CD4-positive, alpha-beta T cell treated with Interleukin-6 at 100 ng/mL for 8 hours (primary cell): ENCODE measurements at places on chromosomes 2 and 18.

DNA sequence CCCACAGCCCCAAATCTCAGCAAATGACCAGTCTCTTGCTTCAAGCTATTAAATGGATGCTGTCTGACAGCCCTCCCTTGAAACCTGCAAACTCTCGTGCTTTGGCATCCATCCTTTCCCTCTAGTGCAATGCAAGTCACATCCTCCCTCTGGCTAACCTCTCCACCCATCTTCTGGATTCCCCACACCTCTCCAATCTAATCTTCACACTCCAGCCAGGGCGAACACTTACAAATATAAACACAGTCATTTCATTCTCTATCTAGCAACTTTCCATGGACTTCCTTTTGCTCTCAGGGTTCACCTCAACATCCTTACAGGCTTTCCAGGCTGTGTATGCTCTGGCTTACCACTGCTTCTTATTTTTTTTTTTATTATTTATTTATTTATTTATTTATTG is 10.1 kb upstream of the NARS1 start:
- DNase-seq = no peak

GRCh38 chr2:1581965-1582625 is 162.2 kb downstream of the PXDN start:
- DNase-seq = no peak

- no peak for DNase-seq
These were observed 238.8 kb upstream of the FOSL2 start for GRCh38 chr2:28153851-28154250.

DNA sequence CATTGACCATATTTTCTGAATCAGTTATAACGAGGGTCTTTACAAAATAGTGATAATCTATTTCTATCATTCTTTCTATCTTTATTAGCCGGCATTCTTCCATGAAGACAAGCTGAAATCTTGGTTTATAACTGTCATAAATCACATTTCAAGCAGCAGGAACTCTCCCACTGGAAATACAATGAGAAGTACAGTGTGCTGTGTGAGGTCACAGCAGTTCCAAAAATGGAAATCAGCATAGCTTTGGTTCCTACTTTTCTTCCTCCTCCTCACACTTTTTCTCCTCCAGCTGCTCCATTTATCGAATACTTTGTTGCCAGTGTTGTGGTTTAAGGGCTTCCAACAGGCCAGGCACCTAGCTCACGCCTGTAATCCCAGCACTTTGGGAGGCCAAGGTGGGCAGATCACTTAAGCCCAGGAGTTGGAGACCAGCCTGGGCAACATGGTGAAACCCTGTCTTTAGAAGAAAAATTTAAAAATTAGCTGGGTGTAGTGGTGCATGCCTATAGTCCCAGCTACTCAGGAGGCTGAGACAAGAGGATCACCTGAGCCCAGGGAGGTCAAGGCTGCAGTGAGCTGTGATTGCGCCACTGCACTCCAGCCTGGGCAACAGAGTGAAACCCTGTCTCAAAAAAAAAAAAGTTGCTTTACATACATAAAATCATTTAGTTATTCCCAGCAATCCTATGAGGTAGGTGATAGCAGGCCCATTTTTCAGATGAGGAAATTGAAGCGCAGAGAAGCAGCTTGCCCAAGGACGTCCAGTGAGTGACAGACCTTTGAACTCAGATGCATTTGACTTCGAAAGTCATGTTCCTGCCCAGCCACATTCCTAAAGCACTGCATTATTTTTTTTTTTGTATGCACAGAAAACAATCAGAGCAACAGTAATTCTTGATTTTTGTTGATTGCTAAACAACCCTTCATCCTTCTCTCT is 34.0 kb upstream of the GPR55 start:
- no peak for DNase-seq

DNA sequence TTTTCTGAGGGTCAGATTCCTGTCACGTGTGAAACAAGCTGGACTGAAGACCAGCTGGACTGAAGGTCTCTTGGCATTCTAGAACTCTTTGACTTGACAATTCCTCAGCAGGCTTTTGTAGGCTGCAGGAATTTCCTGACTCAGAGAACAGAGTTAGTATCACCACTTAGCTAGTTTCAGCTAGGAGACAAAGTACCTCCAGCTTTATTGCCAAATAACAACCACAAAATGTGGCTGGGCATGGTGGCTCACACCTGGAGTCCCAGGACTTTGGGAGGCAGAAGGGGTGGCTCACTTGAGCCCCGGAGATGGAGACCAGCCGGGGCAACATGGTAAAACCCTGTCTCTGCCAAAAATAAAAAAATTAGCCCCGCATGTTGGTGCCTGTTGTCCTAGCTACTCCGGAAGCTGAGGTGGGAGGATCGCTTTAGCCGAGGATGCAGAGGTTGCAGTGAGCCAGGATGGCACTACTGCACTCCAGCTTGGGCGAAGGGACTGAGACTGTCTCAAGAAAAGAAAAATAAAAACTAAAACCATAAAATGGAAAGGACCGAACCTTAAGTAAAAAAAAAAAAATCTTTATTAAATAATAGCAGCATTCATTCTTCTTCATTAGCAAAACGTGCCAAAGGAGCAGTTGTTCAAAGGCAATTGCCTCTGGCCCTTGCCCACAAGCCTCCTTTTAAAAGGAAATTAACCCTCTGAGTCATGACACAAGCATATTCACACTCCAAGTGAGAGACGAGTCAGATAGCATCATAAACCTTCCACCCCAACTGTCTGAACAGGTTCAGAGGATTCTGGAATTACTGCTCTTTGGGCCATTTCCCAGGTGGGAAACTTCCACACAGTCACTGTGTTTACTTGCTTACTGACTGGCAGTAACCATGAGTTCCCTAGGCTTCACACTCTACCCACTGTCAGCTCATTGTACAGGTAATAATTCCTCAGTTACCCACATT is 88.9 kb downstream of the MYL12B start:
- no peak for DNase-seq

- no peak for DNase-seq
These were observed 126.2 kb downstream of the PDE1A start for GRCh38 chr2:182300608-182301007.

DNA sequence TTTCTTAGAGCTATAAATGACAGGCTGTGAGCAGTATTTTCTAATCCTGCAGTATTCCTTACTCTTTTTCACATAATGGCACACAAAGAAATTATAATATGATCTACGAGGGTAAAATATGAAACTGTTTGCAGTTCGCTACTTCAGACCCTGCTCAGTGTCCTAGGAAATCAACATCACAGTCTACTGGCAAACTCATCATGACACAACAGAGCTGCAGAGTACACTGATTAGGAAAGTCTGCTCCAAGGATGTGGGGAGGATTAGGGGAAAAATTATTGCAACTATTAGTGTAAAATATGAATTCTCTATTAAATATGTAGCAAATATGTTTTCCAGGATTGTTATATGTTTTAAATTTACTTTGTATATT is 149.2 kb upstream of the REG3G start:
- DNase-seq = no peak

DNA sequence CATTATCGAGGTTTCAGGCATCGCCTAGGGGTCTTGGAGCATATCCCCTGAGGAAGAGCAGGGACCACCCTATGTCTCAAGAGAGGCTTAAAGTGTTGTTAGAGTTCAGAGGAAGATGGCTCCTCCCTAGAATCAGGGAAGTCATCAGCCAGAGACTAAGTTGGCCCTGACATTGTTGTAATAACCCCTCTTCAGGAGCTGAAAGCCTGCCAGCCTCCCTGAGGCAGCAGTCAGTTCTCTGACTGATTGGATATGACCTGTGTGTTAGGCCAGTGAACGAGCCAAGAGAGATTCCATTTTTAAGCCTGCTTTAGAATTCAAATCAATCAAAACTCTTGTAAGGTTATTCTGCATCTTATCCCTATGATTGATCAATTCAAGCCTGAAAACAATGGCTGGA is 34.9 kb downstream of the ARHGAP28 start:
- DNase-seq = no peak

DNA sequence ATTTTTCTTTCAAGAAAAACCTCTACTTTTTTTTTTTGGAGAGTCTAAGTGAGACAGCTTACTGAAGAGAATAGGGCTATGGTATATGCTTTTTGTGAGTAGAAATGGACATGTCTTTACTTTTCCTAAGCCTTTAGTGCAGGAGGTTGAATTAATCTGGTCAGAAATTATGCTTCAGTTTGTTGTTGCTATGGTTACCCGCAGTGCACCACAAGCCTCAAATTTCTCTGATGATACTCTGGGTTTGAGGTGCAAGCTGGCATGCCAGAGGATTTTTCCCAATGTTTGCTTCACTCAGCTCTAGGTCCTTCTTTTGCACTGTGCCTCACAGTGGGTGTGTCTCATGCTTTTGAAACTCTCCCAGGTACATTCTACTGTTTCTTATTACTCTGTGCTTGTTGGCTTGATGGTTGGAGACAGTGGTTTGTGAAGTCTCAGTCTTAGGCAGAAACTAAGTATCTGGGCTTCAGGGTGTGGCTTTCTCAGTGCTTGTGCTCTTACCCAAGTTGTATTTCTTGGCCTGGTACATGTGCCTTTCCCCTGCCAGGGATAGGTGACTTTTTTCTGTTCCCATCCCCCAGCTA is 278.3 kb downstream of the RBM43 start:
- no peak for DNase-seq

DNA sequence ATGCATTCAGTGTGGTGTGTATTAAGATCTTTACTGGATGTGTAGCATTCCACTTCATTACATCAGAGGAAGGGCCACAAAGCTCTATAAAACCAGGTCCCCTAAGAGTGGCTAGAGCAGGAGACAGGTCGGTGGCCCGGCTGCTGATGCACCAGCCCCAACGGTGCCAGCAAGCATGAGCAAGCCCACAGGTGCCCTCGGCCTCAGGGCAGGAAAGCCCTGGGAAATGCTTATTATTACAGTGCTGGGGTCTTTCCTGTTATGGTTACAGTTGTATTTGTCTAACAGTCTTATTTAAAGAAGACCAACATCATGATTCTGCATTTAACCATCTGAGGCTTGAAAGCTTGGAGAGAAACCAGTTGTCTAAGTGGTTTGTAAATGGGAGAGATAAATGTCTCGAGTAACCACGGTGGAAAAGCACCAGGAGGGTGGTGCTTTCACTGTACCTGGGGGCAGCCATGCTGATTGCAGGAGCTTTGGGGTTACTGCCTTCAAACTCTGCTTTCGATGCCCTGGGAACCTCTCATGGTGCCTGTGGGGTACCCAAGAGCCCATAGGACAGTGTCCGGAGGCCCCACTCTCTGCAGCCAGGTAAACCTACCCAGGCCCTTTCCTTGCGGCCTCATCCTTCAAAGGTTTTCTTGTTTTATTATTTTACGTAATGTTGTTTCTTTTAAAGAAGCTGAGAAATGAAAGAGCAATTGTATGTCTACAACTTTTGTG is 133.1 kb downstream of the SH3RF3 start:
- DNase-seq = no peak

GRCh38 chr2:57552885-57553284 is 493.7 kb upstream of the VRK2 start:
- no peak for DNase-seq

- no peak for DNase-seq
These were observed 102.4 kb upstream of the THUMPD2 start for GRCh38 chr2:39881494-39881893.

GRCh38 chr2:208175840-208176153 is 12.4 kb upstream of the CRYGA start:
- no peak for DNase-seq

GRCh38 chr2:152134488-152135280 is 35.8 kb upstream of the CACNB4 start:
- no peak for DNase-seq

DNA sequence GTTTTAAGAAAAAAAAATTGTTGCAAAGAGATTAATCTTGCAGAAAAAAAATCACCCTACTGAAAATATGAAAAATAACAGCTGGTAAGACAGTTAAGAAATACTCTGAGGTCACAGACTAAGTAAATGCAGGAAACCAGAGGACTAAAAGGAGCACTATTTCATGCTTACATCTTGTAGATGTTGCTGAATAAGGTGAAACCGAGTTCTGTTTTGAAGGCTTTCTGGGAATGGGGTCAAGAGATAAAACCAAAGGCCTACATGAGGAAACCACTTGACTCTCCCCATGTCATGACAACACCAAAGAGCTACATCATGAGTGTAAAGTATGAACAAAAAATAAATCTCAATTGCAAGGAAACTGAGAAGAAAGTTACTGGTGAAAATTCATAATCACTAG is 197.6 kb downstream of the LRP1B start:
- DNase-seq = no peak

DNA sequence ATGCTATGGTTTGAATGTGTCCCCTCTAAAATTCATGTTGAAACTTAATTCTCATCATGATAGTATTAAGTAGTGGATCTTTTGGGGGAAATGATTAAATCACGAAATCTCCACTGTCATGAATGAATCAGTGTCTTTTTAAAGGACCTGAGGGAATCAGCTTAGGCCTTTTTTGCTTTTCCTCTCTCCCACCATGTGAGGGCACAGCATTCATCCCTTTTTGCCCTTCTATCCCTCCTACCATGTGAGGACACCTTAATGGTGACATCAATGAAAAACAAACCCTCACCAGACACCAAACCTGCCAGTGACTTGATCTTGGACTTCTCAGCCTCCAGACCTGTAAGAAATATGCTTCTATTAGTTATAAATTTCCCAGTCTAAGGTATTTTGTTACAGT is 247.1 kb upstream of the UBE2E3 start:
- no peak for DNase-seq

DNA sequence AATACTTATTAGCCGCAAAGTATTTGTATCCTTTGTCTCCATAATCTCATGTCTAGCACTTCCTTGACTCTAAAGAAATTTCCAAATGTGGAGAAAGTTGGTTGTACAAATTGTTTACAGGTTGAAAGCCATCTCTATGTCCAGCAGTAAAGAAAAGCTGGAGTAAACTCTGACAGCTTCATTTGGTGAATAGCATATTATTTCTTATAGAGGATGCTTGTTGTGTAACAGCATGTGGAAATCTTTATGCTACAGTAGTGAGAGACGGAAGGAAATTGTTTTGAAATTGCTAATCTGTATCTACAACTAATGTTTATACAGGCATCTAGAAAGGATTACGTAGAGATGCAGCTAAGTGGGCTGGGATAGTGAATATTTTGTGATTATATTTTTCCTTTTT is 78.5 kb downstream of the UGGT1 start:
- DNase-seq = no peak

- DNase-seq = no peak
These were observed 37.0 kb upstream of the YPEL5 start for GRCh38 chr2:30109856-30110255.

GRCh38 chr2:47535073-47535472 is 132.1 kb downstream of the MSH2 start:
- no peak for DNase-seq

- DNase-seq = no peak
These were observed 25.9 kb downstream of the CNTNAP5 start for GRCh38 chr2:124050833-124051497.

DNA sequence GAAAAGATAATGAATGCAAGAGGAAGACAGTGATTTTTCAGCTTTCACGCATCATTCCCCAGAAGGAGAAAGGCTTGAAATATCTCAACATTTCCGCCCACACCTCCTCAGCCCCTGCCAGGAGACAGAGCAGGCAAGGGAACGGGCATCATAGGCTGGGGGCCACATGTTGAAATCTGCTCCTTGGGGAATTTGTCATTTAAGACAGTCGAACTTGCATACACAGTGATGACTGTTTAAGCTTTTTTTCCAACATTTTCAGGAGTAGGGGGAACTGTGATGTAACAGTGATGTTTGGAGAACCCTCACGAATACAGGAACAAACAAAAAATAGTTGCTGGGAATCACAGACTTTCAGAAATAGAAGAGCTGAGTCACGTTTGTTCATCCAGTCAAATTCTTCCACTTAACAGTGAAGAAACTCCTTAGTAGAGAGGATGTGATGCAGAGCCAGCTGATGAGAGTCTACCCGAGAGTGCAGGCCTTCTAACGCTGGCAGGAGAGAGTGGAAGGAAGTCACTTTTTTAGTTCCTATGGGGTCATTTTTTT is 266.8 kb downstream of the ALPK2 start:
- no peak for DNase-seq
